ENCODE measurements at places on chromosomes 7 and 10.

DNA sequence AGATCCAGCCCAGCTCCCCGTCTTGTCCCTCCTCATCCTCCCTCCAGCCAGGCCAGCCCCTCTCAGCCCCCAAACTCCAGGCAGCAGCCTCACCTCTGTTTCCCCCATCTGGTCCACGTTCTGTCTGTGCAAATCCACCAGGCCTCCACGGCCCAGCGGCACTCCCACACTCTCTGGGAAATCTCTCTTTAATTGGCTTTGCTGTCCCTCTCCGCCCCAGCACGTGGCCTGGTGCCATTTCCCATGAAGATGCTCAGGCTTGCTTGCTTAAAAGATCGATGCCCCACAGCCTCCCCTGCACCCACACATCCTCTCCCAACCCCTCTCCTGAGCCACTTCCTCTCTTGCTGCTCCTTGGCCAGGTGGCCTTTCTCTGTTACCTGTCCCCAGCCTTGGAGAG is 39.3 kb downstream of the PRF1 start:
- H3K27me3 ChIP-seq, result no peaks in the 10 kb centered on the region
- H3K4me3 ChIP-seq, result no peak overlapping the region
- no peaks in the 10 kb centered on the region for H3K36me3 ChIP-seq
- DNase-seq, result no peak
- no peaks in the 10 kb centered on the region for H3K4me1 ChIP-seq

DNA sequence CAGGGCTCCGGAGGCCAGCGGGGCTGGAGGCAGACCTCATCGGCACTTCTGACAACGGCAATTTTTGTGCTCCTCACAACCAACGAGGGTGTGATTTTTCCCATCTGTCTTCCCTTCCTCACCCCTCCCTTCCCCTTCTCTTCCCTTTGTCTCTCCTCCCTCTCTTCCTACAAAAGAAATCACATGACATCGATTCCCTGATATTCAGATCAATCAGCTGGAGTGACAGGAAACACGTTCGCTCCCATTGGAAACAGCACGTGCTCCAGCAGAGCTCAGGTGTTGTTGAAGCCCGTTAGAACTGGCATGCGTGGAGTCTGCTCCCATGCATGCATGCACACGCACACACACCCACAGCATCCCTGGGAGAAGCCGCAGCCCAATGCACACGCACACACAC is 222.4 kb downstream of the PTPRN2 start:
- H3K4me1 ChIP-seq, result no peaks in the 10 kb centered on the region
- no peak overlapping the region for H3K27ac ChIP-seq
- no peaks in the 10 kb centered on the region for H3K27me3 ChIP-seq
- no peak overlapping the region for H3K4me3 ChIP-seq

- H3K27ac ChIP-seq, result no peak overlapping the region
- H3K27me3 ChIP-seq, result no peaks in the 10 kb centered on the region
- no peak for DNase-seq
- H3K4me1 ChIP-seq, result peaks cover 7% of the 10 kb centered on the region
- no peak overlapping the region for H3K4me3 ChIP-seq
Measured at GRCh38 chr10:112741830-112742402, 208.1 kb upstream of the TCF7L2 start.

DNA sequence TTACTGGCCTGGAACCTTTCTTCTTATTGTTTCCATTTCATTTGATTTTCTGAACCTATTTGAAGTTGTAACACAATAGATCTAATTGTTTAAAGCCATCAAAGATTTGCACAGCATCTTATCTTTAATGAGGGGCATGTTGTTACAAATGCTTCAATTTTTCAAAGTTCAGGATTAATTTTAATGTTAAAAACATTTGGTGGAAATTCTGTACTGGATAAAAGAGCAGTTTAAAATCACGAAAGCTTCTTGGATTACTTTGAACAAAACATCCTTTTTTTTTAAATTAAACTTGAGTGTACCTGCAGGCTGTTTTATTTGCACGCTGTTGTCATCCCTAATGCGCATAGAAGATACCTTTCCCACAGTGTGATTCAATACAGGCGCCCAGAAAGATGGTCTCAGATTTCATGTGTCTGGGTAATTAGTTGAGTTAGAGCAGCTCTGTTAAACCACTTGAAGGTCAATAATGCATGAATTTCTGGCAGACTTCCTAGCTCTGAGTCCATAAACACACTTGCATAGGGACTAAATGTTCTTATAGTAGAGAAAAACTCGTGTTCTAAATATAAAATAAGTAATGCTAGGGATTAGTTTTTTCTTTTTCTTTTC is 29.3 kb upstream of the DDX50 start:
- H3K27ac ChIP-seq, result no peak overlapping the region
- peaks cover 24% of the 10 kb centered on the region for H3K4me1 ChIP-seq
- H3K27me3 ChIP-seq, result no peaks in the 10 kb centered on the region
- H3K4me3 ChIP-seq, result no peak overlapping the region
- no peaks in the 10 kb centered on the region for H3K36me3 ChIP-seq

DNA sequence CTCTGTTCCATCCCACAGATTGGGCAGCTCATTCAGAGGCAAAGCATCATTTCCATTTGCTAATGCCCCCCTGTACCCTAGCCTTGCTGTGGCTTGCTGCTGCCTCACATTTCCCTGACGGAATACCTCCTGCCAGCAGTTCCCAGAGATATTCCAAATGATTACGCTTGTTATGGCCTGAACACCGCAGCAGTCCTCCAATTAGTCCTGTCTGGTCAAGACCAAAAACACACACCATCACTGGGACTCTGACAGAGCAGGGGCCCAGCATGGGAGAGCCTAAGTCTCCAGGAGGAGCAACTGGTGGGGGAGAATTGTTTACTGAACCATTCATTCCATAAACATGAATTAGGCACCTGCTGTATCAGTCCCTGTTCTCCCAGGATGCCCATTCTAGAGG is 6.1 kb downstream of the OGDHL start:
- peaks cover 19% of the 10 kb centered on the region for H3K27me3 ChIP-seq
- H3K27ac ChIP-seq, result no peak overlapping the region
- DNase-seq, result no peak
- no peaks in the 10 kb centered on the region for H3K36me3 ChIP-seq
- no peaks in the 10 kb centered on the region for H3K4me1 ChIP-seq

DNA sequence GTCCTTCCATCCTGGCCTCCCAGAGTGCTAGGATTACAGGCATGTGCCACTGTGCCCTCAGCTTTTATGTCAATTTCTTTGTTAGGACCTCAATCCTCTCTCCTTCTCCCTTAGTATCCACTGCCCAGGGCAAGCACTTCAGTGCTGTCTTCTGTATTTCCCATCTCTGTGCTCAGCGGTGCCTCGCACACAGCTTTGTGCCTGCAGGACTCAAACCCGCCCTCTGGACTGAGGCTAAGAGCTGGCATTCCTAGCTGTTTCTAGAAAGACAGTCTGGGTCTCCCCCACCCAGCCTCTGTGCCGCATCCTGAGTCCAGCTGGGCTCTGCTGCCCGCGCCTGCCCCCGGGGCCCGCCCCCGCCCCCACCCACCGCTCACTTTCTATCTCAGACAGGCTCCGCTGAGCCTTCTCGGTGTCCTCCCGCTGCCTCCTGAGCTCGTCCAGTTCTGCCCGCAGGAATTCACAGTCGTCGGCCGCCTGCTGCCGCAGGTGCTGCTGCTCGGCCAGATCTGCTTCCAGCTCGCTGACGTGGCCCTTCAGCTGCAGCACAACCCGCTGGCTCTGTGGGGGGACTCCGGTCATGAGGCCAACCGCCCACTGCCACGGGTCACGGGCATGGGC is 67.3 kb downstream of the SPDYE5 start:
- H3K4me1 ChIP-seq, result no peaks in the 10 kb centered on the region
- no peaks in the 10 kb centered on the region for H3K27me3 ChIP-seq
- 0 out of 2 replicates have a peak, but pooled peaks cover 20% of the 10 kb centered on the region for H3K36me3 ChIP-seq
- H3K4me3 ChIP-seq, result no peak overlapping the region
- no peak overlapping the region for H3K27ac ChIP-seq

DNA sequence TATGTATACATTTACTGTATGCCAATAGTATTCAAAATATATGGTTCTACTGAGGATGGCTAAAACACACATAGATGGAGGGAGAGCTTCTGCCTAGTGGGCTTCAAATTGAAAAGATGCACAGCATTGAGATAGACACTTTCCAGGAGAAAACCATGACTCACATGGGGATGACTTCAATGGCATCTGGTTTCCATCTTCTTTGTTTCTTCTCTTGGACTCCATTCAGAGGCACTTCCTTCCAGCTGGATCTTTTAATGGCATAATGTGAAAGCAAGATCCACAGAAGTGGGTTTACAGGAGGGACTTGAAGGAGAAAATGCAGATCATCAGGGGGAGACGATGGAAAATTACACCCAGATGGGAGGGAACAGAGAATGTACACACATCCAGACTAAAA is 84.9 kb downstream of the ZNF365 start:
- H3K36me3 ChIP-seq, result no peaks in the 10 kb centered on the region
- no peak overlapping the region for H3K4me3 ChIP-seq
- no peaks in the 10 kb centered on the region for H3K27me3 ChIP-seq
- H3K27ac ChIP-seq, result no peak overlapping the region

DNA sequence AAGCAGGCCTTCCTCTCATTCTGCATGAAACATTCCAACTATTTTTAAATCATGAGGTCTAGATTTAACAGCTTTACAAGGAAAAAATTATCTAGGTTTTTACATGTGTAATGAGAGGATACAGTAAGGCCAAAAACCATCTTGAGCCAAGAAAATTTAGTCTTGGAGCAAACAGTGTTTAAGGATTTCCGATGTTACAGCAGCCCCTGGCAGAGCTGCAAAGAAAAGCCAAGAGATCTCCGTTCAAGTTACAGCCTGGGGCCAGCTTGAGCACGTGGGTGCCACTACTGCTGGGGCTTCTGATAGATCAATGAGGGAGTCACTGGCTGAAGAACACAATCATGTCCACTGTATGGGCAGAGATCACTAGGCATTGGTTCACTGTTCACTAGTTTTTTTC is 156.2 kb downstream of the EVX1 start:
- H3K27ac ChIP-seq, result no peak overlapping the region
- no peaks in the 10 kb centered on the region for H3K36me3 ChIP-seq
- H3K4me3 ChIP-seq, result no peak overlapping the region
- 0 out of 2 replicates have a peak, but pooled peaks cover 5% of the 10 kb centered on the region for H3K27me3 ChIP-seq
- no peak for DNase-seq

- H3K27me3 ChIP-seq, result no peaks in the 10 kb centered on the region
- no peaks in the 10 kb centered on the region for H3K36me3 ChIP-seq
- H3K4me3 ChIP-seq, result no peak overlapping the region
- DNase-seq, result no peak
- no peaks in the 10 kb centered on the region for H3K4me1 ChIP-seq
- no peak overlapping the region for H3K27ac ChIP-seq
Measured at GRCh38 chr10:25869609-25870008, 64.4 kb upstream of the MYO3A start.

GRCh38 chr7:28704706-28705105 is 253.4 kb downstream of the TRIL start:
- DNase-seq, result no peak
- peaks cover 49% of the 10 kb centered on the region for H3K4me1 ChIP-seq
- H3K27me3 ChIP-seq, result no peaks in the 10 kb centered on the region
- H3K27ac ChIP-seq, result no peak overlapping the region
- no peaks in the 10 kb centered on the region for H3K36me3 ChIP-seq
- no peak overlapping the region for H3K4me3 ChIP-seq

GRCh38 chr10:17073725-17074540 is 55.7 kb downstream of the CUBN start:
- peaks cover 54% of the 10 kb centered on the region for H3K4me1 ChIP-seq
- H3K4me3 ChIP-seq, result no peak overlapping the region
- DNase-seq, result peak; percentile 50
- no peaks in the 10 kb centered on the region for H3K27me3 ChIP-seq
- peak overlapping the region; percentile 98 for H3K27ac ChIP-seq
- no peaks in the 10 kb centered on the region for H3K36me3 ChIP-seq

- H3K27me3 ChIP-seq, result no peaks in the 10 kb centered on the region
- no peak overlapping the region for H3K4me3 ChIP-seq
- peaks cover 12% of the 10 kb centered on the region for H3K4me1 ChIP-seq
- no peaks in the 10 kb centered on the region for H3K36me3 ChIP-seq
- DNase-seq, result no peak
- H3K27ac ChIP-seq, result no peak overlapping the region
Measured at GRCh38 chr10:36019749-36020148, 377.7 kb upstream of the FZD8 start.

DNA sequence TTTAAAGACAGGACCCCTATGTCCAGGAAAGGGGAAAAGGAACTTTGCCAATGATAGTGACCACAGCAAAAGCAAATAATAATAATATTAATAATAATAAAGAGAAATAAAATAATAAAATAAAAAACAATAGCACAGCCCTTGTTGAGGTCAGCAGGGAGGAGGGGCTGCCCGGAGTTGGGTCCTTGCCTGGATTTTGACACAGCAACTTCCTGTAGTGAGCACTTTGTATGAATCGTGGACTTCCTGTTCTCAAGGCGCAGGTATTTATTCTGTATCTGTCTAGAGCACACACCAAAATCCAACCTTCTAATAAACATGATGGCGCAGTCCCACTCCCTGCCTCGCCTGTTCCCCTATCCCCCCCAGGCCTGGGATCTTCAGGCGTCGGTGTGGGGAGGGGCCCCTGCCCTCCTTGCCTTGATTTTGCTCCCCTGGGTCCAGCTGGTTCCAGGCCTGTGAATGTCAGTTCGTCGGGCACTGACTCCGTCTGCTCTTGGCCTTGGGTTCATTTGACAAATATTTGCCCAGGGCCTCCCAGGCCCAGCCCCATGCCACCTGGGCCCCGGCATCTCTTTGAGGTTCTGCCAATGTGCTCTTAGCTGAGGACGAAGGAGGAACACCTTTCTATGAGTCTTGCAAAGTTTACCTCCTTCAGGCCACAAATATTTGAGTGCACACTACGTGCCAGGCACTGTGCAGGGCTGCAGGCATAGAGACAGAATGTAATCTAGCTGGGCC is 13.9 kb downstream of the TRIM8 start:
- H3K27me3 ChIP-seq, result no peaks in the 10 kb centered on the region
- peaks cover 21% of the 10 kb centered on the region for H3K36me3 ChIP-seq
- no peak overlapping the region for H3K27ac ChIP-seq
- H3K4me3 ChIP-seq, result no peak overlapping the region

DNA sequence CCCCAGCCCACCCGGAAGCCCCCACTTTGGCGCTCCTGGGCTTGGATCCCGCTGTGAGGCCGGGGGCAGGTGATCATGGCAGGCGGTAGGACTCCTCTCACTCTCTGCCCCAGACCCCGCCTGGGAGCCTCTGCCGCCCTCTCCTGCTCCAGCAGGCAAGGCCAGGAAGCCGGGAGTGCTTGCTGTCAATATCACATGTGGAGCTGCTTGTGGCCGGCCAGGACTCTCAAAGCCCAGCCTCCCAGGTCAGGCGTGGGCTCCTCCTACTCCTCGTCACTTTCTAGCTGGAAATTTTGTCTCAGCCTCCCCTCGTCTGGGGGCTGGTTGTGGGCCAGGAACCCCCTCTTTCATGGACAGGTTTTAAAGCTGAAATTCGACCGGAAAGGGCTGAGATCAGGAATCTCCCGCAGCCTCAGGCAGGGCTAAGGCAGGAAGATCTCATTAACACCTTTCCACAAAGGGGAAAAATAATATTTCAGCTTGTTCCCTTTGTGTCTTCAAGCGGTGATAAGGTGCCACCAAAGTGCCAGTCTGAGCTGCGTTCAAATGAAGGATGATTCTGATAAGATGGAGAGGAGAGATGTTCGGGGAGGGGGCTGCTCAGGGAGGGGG is 273.6 kb upstream of the PODXL start:
- no peaks in the 10 kb centered on the region for H3K4me1 ChIP-seq
- no peak overlapping the region for H3K4me3 ChIP-seq
- H3K36me3 ChIP-seq, result no peaks in the 10 kb centered on the region
- peaks cover 18% of the 10 kb centered on the region for H3K27me3 ChIP-seq
